ENCODE measurements at places on chromosomes 5 and 9.

- no peak for DNase-seq
Measured at GRCh38 chr5:142597025-142597424, 88.9 kb downstream of the FGF1 start.

- DNase-seq = no peak
Measured at GRCh38 chr9:105413525-105413924, 34.3 kb upstream of the FSD1L start.

- DNase-seq = no peak
Measured at GRCh38 chr9:34521406-34522045, 1.3 kb downstream of the ENHO start.

DNA sequence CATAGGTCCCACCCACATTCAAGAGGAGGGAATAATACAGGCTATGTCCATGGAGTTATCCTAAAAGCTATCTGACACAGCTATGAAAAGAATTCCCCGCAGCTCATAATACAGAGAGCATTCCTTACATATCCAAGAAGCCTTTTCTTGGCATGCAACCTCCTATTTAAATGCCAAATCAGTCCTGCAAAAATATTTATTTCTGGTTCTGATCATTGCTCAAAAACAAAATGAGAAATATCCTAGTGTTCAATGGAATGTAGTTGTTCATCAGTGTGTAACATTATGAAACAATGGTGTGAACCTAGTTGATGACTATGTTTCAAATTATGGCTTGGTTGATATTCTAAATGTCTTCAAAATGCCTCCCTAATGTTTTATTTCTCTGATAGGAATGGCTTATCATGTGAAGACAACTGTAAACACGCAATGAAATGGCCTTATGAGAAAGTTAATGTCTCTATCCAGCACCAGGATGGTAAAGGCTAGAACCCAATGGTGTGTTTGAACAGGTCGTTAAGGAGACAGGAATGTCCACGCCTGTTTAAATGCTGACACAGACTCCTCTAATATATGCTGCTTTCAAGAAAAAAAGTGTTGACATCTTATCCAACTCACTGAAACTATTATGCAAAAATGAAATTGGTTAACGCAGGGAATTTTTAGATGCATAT, 126.7 kb upstream of the CDH6 start:
- no peak for DNase-seq

DNA sequence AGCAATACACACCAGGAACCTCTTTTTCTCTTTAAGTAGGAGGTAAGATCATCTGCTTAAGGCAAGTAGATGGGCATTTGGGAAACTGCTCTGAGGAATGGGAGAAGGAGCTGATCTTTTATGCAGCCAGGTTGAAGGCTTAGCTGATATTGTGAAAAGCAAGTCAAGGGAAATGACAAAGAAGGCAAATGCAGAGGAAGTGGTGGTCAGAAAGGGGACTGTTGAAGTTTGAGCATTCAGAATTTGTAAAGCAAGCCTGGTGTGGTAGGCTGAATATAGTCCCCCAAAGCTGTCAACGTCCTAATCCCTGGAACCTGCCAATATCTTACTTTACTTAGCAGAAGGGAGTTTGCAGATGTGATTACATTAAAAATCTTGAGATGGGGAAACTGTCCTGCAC, 128.9 kb downstream of the ADAMTS12 start:
- no peak for DNase-seq

GRCh38 chr5:40308867-40309266, 370.8 kb upstream of the PTGER4 start:
- DNase-seq = no peak

- DNase-seq = no peak
Measured at GRCh38 chr5:172496671-172497371, 42.5 kb upstream of the SH3PXD2B start.

DNA sequence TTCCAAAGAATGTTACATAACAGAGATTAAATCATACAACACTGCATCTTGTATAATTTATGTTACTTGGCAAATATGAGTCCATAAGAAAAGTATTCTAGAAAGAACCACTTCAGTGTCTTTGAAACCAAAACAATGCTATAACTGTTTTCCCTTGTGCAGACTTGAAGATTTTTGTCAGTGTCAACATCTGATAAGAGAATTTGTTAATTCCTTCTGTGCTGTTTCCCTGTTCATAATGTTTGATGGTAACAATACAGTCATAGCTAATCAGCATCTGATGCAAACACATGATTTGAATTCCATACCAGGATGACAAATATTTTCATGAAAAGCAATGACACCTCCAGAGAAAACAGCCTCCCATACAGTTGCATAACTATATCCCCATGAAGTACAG, 306.8 kb downstream of the SEMA5A start:
- DNase-seq = no peak

DNA sequence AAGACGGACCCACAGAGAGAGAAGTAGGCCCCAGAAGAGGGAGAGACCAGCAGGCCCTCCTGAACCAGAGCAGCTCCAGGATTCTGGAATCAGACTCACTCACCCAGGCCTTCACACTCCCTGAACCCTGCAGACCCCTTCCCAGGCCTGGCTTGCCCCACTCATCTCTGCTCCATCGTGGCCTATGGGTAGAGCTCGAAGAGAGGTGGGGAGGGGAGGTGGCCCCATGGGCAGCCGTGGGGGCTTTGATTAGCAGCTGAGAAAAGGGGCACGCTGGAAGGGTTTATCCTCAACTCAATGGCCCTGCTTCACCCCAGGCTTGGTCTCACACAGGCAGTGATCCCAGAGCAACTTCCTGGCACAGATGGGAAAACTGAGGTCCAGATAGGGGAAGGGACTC, 613 bp downstream of the MYMK start:
- no peak for DNase-seq

DNA sequence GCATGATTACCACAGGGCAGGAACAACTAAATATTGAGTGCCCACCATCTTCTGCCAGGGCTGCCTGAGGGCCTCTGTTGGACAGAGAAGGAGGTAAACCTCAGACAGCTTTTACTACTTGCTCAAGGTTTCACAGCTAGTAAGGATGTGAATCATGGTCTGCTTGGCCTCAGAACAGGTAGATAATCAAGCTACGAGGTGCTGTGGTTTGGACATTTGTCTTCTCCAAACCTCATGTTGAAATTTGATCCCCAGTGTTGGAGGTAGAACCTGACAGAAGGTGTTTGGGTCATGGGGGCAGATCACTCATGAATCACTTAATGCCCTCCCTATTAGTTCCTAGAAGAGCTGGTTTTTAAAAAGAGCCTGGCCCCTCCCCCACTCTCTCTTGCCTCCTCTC, 541.2 kb upstream of the TRPC7 start:
- DNase-seq = no peak

GRCh38 chr5:140056880-140057279, 13.8 kb upstream of the NRG2 start:
- DNase-seq = no peak

DNA sequence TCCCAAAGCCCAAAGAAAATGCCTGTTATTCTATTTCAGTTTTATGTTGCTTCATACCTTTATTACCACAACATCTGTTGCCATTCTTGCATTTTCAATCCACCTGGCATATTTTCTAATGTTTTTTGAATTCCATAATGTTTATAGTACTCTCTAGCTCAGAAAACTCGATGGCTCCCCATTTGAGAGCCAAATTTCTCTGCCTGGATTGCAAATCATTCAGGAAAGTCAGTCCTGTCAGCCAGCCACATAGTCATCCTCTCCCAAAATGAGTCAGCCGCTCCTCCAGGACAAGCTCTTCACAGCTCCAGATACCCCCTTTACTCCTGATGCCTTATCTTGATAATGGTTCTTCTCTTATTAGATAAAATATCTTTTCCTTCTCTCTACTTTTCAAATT, 78.2 kb upstream of the ADCY2 start:
- no peak for DNase-seq

GRCh38 chr9:134209731-134210311, 45.5 kb upstream of the RNU6ATAC start:
- DNase-seq = no peak

GRCh38 chr5:139688751-139689372, 40.7 kb downstream of the CXXC5 start:
- no peak for DNase-seq

- no peak for DNase-seq
Measured at GRCh38 chr9:122336866-122337555, 33.8 kb upstream of the PTGS1 start.

- DNase-seq = no peak
Measured at GRCh38 chr5:84248013-84248412, 136.7 kb downstream of the EDIL3 start.

GRCh38 chr9:109355564-109356297, 34.9 kb upstream of the EPB41L4B start:
- DNase-seq = no peak

GRCh38 chr5:69105996-69106906, 12.4 kb downstream of the SLC30A5 start:
- DNase-seq = no peak

DNA sequence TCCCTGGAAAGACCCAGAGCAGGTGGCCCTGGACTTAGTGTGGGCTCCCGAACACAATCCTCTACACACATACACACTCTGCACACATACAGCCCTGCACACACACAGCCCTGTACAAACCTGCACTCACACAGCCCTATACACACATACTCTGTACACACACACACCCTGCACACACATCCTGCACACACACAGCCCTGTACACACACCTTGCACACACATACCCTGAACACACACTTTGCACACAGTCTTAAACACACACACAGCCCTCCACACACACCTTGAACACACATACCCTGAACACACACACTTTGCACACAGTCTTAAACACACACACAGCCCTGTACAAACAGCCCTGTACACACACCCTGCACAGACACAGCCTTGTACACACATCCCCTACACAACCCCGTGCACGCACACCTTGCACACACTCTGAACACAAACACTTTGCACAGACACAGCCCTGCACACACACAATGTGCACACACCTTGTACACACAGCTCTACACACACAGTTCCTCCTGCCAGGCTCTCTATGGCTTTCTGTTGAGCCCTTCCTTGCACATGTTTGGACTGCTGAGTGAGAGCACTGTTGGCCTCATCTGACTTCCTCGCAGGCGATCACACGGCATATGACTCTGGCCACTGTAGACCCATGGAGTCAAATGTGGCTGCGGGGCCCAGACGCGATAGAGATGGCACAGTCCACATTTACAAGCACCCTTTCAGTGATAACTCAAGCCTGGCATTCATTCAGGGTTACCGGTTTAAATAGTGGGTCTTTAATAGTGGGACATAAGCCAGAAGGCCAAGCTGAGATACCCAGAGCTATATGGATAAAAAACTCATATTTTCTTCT, 245.7 kb upstream of the IRX1 start:
- no peak for DNase-seq

GRCh38 chr9:115335439-115335838, 217.5 kb upstream of the TNC start:
- DNase-seq = no peak

DNA sequence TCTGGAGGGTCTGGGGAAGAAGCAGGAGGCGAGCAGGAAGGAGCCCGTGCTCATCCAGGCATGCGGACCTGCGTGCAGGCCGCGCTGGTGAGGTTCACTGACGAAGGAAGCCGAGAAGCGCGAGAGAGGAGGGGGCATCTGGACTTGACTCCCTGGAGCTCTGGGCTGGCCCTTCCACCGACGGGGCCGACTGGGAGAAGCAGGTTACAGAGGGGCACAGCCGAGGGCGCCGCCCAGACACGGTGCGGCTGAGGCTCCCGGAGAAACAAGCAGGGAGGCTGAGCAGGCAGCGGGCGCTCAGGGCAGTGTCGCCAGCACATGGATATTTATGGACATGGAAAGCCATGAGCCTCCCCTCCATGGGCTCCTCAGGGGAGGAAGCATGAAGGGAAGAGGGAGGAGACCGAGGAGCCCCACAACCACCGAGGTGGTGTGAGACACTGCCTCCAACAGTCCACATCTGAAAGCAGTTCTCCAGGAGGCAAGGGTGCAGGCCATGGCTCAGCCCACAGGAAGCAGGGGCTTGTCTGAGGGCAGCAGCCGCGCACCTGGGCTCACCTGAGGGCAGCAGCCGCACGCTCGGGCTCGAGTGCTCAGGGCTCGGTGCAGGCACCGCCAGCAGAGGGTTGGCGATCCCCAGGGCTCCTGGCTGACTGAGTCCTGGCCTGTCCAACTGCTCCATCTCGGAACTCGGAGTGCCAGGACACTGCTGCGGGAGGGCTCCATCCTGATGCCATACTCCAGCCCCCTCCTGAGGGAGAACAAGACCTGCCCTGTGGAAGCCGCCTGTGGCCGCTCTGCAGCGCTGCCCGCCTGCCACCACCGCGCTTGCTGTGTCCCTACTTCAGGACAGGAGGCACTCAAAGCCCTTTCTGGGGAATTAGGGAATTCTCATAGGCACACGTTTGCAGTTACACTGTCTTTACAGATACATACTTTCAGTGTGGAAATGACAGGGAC, 15.7 kb upstream of the INPP5E start:
- no peak for DNase-seq

- DNase-seq = no peak
Measured at GRCh38 chr5:112848116-112848811, 12.8 kb upstream of the SRP19 start.

DNA sequence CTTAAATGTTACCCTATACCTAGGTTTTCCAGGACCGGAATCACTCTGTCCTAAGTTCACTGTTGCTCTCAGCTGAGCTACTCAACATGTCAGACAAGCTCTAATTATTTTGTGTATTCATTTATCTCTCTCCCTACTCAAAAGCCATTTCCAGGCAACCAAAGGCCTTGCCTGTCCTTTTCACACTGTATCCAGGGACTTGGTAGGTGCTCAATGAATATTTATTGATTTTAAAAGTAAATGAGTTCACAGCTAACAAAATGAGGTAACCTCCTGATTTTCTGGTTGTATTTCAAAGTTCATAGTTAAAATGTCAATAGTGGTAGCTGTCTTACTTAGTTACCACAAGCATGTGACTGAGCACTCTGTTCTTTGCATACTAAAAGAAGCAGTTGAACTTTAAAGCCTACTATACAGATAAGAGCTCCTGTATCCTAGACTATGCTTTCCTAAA, 522.2 kb downstream of the ACTL7B start:
- no peak for DNase-seq

DNA sequence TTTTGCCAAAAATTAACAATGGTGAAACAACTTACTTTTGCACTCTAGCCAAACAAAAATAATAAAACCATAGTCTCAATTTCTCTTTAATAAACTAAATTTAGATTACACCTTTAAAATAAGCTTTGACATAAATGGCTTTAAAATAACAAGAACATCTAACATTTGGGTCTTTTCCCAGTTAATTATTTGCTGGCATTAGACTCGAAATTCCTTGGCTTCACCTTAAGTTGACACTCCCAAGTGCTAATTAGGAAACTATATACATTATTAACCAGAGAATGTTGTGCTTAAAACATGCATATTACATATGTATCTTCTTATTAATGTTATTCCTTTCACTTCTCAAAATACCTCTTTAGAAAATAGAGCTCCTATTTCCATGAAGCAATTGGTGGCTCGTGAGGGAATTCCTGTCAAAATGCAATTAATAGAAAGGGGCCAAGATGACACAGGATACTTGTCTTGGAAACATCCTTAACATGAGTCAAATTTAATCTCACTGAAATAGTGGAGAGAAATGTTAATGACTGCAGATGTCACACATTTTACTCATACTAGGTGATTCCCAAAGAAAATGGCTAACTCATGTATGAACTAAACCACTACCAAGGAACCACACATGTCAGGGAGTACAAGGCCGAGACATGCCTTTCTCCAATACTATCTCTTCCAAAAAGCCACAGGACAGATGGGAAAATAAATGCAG, 932.9 kb upstream of the DMAC1 start:
- DNase-seq = no peak

Measured in stimulated activated CD8-positive, alpha-beta memory T cell treated with anti-CD3 and anti-CD28 coated beads, Interleukin-7, amount 100 ng/mL, for 4 hours (primary cell).